ENCODE measurements at places on chromosomes 11 and 22.

DNA sequence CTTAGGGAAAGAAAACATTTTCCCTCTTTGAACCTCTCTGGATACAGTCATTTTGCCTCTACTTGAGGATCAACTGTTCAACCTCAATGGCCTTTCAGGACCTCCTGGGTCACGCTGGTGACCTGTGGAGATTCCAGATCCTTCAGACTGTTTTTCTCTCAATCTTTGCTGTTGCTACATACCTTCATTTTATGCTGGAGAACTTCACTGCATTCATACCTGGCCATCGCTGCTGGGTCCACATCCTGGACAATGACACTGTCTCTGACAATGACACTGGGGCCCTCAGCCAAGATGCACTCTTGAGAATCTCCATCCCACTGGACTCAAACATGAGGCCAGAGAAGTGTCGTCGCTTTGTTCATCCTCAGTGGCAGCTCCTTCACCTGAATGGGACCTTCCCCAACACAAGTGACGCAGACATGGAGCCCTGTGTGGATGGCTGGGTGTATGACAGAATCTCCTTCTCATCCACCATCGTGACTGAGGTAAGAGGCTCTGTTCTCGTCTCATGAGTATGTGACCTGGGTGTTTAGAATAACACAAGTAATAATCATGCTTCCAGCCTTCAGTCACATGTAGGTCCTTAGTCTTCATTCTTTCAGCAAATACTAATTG, 495 bp downstream of the SLC22A9 start:
- no peak for DNase-seq

DNA sequence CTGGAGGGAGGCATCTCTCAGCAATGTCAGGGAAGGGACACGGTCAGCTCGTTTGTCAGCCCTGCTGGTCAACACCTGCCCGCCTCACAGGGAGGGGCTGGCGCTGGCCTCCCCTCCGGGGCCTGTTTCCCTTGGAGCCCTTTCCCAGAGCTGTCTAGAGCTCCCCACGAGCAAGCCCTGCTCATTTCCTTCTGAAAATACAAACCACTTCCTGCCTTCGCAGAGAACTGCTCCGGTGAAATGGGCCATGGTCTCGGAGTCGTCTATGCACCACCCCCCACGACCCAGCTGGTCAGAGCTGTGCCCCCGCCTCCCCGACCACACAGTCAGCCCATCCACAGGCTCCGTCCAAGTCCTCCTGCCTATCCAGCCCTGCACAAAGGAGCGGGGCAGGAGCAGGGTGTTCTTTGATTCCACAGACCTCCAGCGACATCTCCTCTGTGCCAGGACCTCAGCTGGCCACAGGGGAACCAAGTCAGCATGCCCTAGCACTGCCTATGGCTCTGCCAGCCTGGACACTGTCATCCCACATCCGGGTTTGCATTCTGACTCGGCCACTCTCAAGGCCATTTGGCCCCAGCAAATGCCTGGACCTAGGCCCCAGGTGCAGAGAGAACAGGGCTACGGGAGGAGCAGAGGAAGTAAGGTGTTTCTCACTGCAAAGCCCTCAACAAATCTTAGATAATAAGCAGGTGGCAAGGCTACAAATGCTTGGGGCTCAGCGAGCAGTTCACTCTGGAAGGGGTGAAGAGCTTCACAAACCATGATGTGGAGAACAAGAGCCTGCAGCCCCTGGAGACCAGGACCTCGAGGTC, 82.1 kb upstream of the WNT11 start:
- DNase-seq = no peak

DNA sequence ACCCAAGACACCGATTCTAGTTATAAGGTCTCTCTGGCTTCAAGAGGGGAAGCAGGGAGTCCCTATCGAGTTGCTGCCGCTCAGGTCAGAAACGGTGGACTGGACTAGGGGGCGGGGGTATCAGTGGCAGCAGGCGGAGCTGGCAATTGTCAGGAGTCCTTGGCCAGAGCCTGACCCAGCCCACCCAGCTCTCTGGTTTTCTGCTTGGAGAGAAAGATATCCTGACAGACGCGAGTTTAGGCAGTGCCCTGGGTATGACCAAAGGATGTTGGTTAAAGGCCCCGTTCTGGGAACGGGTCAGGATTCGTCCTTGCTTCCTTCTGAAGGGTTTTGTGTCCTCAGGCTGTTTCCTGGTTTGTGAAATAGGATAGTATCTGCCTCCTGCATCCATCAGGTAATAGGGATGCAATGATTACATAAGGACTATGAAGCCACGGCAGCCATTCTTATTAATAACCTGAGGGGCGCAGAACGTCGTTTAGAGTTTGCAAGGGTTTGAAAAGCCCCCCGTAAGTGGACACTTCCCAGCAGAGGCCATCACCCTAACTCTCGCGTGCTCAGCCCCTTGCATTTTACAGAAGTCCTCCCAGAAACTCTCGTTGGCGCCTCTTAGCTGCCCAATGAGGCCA, 700 bp upstream of the DEPDC5 start:
- DNase-seq = no peak

- DNase-seq = no peak
These were observed 300.3 kb downstream of the ST3GAL4 start for GRCh38 chr11:126655807-126656128.

DNA sequence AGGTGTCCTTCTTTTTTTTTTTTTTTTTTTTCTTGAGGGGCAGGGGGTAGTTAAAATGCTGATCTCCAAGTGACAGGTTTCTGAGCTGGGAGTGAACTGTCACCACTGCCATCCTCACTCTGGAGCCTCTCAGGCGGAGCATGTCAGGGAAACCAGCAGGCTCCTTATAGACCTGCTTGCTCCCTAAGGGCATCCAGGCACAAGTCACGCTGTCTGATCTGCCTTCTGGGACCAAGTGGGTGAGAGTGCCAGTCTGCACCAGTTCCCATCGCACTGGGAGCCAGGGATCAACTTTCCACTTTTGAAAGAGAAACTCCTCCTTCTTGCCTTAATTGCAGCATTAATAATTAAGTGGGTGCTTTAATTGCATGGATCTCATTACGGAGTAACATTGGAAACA, 537.9 kb upstream of the CADM1 start:
- DNase-seq = no peak

DNA sequence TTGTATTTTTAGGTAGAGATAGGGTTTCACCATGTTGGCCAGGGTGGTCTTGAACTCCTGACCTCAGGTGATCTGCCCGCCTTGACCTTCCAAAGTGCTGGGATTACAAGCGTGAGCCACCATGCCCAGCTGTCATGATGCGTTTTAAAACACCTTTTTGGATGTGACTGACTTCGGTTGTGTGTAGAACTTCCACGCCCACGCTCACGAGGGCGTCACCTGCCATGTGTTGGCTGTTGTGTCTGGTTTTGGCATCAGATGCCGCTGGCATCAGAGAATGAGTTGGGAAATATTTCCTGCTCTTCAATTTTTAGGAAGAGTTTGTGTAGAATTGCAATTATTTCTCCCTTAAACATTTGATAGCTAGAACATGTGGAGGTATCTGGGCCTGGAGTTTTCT, 109.1 kb downstream of the KCNQ1 start:
- DNase-seq = no peak

DNA sequence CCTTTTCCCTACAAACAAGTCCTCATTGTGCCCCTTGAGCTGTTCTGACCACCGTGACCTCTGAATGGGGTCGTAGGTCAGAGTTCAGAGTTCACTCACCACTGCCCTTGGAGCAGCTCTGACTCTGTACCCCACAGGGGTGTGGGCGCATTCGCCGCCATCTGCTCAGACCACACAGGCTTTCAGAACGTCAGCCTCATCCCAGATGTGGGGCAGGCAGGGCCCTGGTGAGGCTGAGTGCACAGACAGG, 14.8 kb upstream of the MUC5B start:
- DNase-seq = no peak

- peak; percentile 60 for DNase-seq
These were observed 2.8 kb downstream of the RIC8A start for GRCh38 chr11:210122-210802.

- peak; percentile 93 for DNase-seq
These were observed 32.1 kb downstream of the A4GALT start for GRCh38 chr22:42688241-42689211.

DNA sequence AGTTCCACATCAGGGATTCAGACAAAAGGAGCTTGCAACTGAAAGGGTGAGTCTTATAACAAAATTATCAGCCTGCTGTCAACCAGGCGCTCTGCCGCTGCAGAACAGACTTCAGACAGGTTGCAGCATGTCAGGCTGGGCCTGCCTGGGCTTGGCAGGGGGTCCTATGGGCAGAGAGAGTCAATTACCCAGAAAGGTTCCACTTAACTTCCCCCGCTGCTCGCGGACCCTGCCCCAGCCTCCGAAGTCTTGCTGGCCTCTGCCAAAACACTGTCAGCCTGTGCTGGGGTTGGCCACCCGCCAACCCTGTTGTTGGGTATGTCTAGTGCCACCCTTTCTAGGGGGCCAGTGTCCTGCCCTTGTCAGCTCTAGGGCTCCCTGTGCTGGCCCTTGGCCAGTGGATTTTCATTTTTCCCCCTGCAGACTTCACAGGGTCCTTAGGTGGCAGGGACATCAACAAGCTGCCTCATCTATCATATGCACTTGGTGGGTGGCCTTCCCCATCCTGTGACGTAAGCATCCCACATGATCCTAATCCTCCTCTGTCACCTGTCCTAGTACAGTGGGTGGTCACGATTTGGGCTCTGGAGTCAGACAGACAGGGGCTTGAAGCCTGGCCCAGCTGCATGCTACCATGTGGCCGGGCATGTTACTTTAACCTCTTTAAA, 166.5 kb upstream of the CADM1 start:
- DNase-seq = no peak

- no peak for DNase-seq
These were observed 855.8 kb upstream of the LRRC4C start for GRCh38 chr11:42315267-42315666.

DNA sequence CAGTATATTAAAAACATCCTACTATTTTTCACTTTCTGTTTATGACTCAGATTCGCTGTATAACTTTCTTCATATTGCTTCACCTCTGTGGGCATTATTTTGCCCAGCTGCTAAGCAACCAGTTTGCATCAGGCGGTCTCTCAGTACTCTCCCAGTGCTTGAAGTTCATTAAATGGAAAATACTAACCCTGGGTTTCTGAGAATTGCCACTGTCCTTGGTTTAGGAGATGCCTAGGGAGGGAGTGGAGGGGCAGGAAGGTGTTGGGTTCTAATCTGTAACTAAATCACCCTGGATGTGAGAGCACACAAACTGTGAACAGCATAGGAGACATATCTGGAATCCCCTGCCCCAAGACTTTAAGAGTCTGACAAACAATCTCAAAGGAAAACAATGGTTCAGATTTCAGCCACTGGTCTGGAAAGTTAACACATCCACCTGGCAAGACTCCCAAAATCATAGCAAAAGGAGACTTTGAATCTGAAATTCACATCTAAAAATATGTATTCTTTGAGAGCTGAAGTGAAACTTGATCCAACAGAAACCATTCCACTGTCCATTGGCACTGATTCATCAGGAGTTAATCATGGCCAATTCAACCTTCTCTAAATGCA, 540.0 kb downstream of the SOX6 start:
- DNase-seq = no peak

GRCh38 chr11:106463796-106464201, 386.3 kb downstream of the AASDHPPT start:
- no peak for DNase-seq

DNA sequence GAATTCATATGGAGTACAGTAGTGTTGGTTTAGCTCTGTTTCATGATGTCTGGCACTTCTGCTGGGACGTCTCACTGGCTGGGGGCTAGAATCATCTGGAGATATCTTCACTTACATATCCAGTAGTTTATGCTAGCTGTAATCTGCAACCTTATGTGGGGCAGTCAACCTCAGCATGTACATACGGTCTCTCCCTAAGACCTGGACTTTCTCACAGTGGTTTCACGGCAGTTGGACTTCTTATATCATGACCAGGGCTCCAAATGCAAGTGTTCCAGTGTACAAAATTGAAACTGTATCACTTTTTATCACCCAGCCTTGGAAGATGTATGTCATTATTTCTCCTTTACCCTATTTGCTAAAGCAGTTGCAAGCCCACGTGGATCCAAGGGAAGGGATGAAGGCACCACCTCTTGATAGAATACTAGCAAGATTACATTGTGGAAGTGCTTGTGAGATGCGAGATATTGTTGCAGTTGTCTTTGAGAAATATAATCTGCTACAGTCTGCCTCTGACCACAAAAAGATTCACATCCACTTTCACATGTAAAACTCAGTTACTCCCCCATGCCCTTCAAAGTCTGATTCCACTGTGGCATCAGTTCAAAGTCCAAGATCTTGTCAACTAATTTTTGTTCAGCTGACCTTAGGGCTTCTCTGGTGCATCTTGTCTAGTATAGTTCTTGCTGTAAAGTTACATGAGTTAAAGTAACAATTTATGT, 316.6 kb upstream of the NCAM1 start:
- no peak for DNase-seq

DNA sequence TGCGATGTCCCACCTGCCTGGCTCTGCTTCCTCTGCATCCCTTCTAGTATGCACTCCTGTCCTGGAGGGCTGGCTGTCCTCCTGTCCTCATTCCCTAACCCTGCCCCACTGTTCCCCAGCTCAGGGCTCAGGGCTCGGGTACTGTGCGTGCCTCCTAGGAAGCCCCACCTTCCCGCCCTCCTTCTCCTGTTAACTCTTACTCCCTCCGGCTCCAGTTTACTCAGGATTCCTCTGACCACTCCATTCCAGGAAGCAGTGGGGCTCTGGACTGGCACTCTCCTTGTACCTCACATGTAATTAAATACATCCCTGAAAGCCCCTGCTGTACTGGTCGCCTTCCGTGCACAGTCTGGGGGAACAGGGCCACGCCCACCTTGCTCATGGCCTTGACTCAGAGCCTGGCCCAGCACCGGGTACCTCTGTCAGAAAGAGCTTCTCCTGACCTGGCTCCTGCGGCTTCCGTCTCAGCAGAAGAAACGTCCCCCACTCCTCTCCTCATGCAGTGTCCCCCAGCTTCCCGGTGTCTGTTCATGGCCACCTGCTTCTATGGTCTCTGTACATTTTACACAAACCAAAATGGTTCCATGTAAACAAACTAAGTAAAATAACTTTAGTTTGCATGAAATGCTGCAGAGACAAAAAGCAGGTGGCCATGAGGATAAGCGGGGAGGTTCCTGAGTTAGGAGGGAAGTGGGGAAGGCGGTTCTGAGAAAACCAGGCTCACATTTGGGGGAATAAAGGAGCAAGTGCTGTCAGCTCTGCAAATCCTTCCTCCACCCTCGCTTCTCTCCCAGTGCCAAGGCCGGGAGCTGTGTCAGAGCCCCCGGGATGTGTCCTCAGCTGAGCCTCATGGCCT, 445.9 kb downstream of the BRD1 start:
- no peak for DNase-seq

All from GM04504 (cell line).